ENCODE measurements at places on chromosomes 16 and 17. TPM values are rescaled to one million over a fixed set of nuclear protein-coding genes. Genes with fewer than 3 reads are reported as not detected.
A peak's percentile ranks its signal among the peaks of the same experiment; 100 is the strongest.

Gene PIRT
- total RNA-seq = not detected

- no peak overlapping the region for H3K27ac ChIP-seq
- H3K27me3 ChIP-seq = peaks cover 3% of the 10 kb centered on the region
- H3K36me3 ChIP-seq = no peaks in the 10 kb centered on the region
- H3K4me3 ChIP-seq = no peak overlapping the region
- DNase-seq = no peak
- H3K4me1 ChIP-seq = peaks cover 7% of the 10 kb centered on the region
These were observed 395.3 kb downstream of the HS3ST4 start for GRCh38 chr16:26087091-26087490.

DNA sequence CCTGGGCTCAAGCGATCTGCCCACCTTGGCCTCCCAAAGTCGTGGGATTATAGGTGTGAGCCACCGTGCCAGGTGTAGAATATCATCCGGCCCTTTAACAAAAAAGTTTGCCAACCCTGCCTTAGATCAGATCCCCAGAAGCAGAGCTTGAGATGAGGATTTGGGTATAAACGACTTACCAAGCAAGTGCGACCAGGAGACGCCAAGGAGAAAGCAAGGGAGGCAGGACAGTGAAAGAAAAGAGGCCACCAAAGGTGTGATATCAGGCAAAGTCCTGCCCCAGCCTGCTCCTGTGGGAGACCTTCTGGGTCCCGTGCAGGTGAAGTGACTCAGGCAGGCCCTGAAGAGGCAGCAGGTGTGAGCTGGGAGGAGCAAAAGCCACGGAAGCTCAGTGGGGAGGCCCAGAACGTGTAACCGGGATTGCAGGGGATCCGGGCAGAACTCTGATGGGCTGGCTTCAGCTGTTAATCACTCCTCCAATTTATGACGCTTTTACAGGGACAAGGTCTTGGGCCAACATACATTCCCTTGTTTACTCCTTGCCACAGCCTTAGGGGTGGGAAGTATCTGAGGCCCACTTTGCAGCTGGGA, 14.1 kb upstream of the CALB2 start:
- H3K4me3 ChIP-seq = no peak overlapping the region
- H3K4me1 ChIP-seq = peaks cover 10% of the 10 kb centered on the region
- no peaks in the 10 kb centered on the region for H3K27me3 ChIP-seq
- DNase-seq = no peak
- H3K36me3 ChIP-seq = no peaks in the 10 kb centered on the region

DNA sequence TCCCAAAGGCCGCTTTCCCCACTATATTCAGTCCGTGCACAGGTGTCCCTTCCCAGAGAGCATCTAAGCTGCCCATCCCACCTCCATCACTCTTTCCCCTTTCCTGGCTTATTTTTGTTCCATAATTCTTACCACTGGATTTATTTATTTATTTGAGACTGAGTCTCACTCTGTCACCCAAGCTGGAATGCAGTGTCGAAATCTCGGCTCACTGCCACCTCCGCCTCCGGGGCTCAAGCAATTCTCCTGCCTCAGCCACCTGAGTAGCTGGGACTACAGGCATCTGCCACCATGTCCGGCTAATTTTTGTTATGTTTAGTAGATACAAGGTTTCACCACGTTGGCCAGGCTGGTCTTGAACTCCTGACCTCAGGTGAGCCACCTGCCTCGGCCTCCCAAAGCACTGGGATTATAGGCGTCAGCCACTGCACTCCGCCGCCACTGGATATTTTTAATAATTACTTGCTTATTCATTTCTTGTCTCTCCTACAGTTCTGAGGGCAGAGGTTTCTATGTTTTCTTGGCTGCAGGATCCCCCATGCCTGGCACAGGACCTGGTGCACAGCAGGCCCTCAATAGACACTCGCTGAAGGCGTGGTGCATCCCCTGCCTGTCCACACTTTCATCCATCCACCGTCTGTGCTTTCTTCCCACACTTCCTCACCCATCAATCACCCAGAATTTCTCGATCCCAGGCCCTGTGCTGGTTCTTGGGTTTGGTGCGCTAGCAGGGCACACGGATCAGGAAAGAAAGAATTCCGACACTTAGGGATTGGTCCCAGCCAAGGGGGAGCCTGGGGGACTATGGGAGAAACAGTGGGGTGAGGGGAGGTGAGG, 9.9 kb upstream of the ADGRG1 start:
- no peaks in the 10 kb centered on the region for H3K27me3 ChIP-seq
- DNase-seq = peak; percentile 6
- peaks cover 19% of the 10 kb centered on the region for H3K4me1 ChIP-seq
- 0 out of 2 replicates have a peak overlapping the region, but pooled peaks have one; percentile 20 for H3K27ac ChIP-seq
- no peaks in the 10 kb centered on the region for H3K36me3 ChIP-seq

- peaks cover 10% of the 10 kb centered on the region for H3K36me3 ChIP-seq
- H3K4me3 ChIP-seq = no peak overlapping the region
- no peaks in the 10 kb centered on the region for H3K4me1 ChIP-seq
- no peak for DNase-seq
These were observed 24.3 kb upstream of the MON1B start for GRCh38 chr16:77166726-77167125.

- no peaks in the 10 kb centered on the region for H3K27me3 ChIP-seq
- no peak overlapping the region for H3K4me3 ChIP-seq
- H3K4me1 ChIP-seq = no peaks in the 10 kb centered on the region
- no peak for DNase-seq
- no peaks in the 10 kb centered on the region for H3K36me3 ChIP-seq
- H3K27ac ChIP-seq = no peak overlapping the region
These were observed 40.0 kb upstream of the HLF start for GRCh38 chr17:55224746-55225145.

GRCh38 chr17:50533720-50534148, 1.2 kb downstream of the EPN3 start:
- peaks cover 26% of the 10 kb centered on the region for H3K27me3 ChIP-seq
- H3K27ac ChIP-seq = no peak overlapping the region
- H3K4me3 ChIP-seq = peak overlapping the region; percentile 87
- H3K4me1 ChIP-seq = peaks cover 44% of the 10 kb centered on the region
- DNase-seq = no peak
- H3K36me3 ChIP-seq = peaks cover 11% of the 10 kb centered on the region
